ENCODE measurements at places on chromosomes 6 and 20. TPM values are rescaled to one million over a fixed set of nuclear protein-coding genes. Genes with fewer than 3 reads are reported as not detected.

Gene IL17F
- not detected for total RNA-seq

Gene GINM1
- 18.4 TPM for total RNA-seq

Gene NAPB
- 12.5 TPM for total RNA-seq

Gene GSTA2
- not detected for total RNA-seq

Gene FAM184A
- 9.8 TPM for total RNA-seq

Data from naive thymus-derived CD4-positive, alpha-beta T cell (primary cell).